GM12878 (cell line): ENCODE measurements at places on chromosomes 5 and 9. TPM values are rescaled to one million over a fixed set of nuclear protein-coding genes. Genes with fewer than 3 reads are reported as not detected.

PCA3 gene
- not detected in 2 replicates for polyA plus RNA-seq

PCDHGB2 gene
- 0.14 and 0.16 TPM in 2 replicates for polyA plus RNA-seq

GABBR2 gene
- polyA plus RNA-seq, result 0.27 TPM in 1 of 2 replicates, not detected in the other

DNA sequence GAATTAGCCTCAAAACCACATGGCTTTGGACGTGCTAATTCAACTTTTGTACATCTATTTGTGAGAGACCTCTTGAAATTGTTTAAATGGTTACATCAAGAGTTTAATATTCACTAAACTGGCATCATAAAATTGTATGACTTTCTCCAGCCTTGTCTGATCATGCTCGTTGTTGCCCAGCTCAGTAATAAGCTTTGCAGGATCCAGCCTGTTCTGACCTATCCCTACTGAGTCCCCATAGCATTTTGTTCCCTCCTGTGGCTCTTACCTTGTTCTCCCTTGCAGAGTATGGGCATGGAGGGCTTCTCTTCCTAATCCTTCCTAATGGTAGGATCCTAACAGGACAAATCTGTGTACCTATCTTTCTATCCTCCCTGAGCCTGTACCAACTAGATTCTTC is 6.3 kb downstream of the EXOSC3 start:
- DNase-seq, result no peak

DNA sequence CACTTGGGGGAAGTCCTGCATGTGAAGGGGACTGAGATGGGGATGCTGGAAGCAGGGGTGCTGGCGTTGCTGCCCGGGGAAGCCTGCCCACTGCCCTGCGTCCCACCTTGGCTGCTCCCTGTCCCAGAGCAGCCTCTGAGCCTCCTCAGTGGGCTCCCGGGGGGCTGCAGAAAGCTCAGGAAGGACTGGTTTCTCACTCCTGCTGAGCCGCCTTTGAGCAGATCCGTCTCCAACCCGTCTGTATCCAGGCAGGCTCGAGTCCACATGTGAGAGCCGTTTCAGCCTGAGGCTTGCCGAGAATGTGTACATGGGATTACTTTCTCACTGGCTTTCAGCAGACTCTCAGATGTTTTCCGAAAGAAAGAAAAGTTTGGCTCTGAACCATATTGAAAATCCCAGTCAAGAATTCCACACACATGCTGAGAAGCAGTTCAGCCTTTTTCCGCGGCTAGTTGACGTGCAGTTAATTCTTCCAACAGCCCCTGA is 95.3 kb upstream of the COL5A1 start:
- no peak for DNase-seq

GRCh38 chr5:158897444-158898160 is 202.1 kb downstream of the EBF1 start:
- DNase-seq, result no peak

- DNase-seq, result no peak
These were observed 115.1 kb upstream of the TSLP start for GRCh38 chr5:110956280-110956912.

- no peak for DNase-seq
These were observed 70.6 kb downstream of the HMHB1 start for GRCh38 chr5:143882520-143882919.

DNA sequence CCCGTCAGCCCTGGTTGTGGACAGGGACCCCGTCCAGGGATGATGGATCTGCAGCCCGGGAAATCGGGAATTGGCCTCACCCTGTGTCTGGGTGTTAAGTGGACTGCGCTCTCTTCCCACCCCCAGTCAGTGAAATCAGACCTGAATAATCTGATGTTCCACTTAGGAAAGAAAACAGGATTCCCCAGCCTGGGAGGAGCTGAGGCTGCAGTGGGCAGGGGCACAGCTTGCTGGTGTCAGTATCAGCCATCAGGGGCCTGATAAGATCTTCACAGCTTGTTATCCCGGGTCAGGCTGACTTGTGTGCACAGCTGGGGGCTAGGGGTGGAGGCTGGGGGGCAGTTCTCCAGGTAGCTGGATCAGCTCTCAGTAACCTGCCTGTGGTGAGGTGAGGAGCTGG is 29.1 kb downstream of the LMX1B start:
- DNase-seq, result no peak

- no peak for DNase-seq
These were observed 262.0 kb upstream of the C9orf72 start for GRCh38 chr9:27835286-27835685.

GRCh38 chr5:123785162-123786071 is 273.4 kb downstream of the CSNK1G3 start:
- DNase-seq, result no peak
